ENCODE measurements at places on chromosomes 4 and X. TPM values are rescaled to one million over a fixed set of nuclear protein-coding genes. Genes with fewer than 3 reads are reported as not detected.

DNA sequence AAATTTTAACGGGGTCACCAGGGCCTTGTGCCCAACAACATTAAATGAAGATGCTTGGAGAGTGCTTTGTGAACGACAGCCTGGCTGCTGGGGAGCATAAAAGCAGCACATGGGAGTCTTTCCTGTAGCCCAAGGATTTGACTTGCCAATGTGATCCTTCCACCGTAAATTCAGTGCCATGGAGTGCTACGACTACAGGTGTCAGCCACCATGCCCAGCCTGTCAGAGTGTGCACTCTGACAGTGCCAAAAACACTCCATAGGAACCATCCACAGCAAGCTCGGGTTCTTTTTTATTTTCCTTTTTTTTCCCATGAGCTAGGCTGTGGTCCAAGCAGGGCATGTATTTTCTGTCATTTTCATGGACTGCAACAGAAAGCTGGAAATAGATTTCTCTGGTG is 156.9 kb downstream of the NLGN4X start:
- DNase-seq, result no peak

GRCh38 chr4:48071191-48071590 is 54.6 kb downstream of the NIPAL1 start:
- no peak for DNase-seq

DNA sequence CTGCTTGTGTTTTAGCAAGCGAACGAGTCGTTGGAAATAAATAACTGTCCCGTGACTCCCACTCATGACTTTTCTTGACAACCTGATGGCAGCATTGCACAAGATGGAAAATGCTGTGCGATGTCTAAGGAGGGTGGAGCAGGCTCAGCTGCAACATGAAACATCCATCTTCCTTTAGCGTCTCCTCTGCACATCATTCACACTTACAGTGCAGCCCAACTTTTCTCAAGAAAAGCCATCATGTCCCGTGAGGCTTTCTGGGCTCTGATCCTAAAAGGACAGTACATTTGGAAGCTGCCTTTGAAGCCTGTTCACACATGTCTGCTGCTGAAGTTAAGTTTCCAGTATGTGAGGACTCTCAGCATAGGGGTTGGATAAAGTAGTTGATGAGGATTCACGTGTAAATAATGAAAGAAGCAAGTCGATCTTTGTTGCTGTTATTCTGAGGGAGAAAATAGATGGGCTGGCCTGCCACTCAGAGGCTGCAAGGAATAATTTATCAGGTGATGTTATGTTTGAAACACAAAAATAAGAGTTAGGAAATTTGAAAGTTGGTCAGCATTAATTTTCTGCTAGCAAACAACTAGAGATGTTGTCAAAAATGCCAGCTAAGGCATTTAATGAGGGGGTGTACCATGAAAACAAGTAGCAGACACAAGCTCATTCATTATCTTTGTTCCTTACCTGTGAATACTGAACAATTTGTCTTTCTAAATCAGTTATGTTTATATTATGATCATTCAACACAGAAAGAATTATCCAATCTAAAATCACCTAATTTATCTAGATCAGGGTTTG is 328.7 kb upstream of the ZFP42 start:
- DNase-seq, result no peak

DNA sequence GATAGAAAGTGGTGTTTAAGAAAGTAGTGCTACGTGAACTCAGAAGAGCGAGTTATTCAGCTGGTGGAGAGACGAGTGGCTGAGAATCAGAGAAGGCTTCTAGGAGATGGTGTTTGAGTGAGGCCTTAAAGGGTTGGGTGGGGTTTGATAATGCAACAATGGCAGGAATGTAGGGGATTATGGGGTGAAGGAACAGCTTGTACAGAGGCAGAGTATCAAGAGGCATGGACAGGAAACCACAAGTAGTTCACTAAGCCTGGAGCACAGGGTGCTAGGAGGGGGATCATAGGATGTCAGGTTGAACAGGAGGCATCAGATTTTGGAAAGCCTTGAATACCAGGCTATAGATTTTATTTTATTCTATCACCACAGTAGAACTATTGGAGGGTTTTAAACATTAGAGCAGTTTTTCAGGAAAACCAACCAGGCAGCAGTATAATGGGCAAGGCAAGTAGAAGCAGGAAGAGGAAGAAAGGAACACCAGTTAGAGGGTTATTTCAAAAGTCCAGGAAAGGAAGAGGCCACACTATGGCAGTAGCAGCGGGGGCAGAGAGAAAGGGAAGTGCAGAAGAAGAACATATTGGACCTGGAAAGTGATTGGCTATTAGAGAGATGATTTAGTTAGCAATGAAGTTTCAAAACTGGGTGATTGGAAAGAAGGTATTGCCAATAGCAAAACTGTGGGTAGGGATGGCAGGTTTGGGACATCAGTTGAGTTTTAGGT is 99.2 kb downstream of the DOCK11 start:
- DNase-seq, result no peak

- no peak for DNase-seq
Observed at GRCh38 chrX:118824173-118824730, 628 bp downstream of the ZCCHC12 start.

The ASB9 gene
- 0.68 TPM for total RNA-seq

DNA sequence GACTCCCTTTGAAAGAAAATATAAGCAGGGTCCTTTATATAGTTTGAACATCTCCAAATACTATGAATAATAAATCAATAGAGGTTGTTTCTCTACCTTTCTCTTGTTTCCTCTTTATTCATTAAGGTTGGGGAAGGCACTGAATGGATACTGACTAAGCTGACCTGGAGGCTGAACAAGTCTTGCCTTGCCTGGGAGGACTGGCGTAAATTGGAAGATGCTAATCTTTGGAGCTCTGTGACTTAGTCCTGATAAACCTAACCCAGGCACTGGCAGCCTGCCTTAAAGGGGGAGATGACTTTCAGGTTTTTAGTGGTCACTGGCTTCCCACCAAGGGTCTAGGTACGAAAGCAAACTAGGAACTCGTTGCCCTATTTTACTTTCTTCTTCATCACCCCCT is 10.5 kb downstream of the CCDC160 start:
- DNase-seq, result no peak

The CCNA2 gene
- total RNA-seq, result 61.6 TPM

- no peak for DNase-seq
Observed at GRCh38 chr4:158610790-158611189, 60.9 kb downstream of the C4orf46 start.

DNA sequence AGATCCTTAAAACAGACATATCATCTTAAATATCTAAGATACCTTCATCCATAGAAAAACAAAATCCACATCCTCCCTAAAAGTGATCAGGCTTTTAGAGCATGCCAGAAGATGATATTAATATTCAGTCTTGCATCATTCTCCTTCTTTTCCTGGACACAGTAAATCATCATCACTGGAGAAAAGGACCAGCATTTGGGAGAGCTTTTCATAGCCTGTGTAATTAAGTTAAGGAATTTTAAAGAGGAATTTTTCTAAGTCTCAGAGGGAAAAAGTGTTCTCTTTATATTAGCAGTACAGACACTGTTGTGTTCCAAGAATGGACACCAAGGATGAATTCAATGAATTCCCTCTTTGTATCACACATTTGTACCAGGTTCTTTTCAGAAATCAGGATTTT is 696 bp downstream of the SCRG1 start:
- DNase-seq, result no peak

The ADH4 gene
- not detected for total RNA-seq

The STOX2 gene
- not detected for total RNA-seq

The CYSLTR1 gene
- not detected for total RNA-seq

- DNase-seq, result no peak
Observed at GRCh38 chrX:123193101-123193500, 9.0 kb downstream of the GRIA3 start.

DNA sequence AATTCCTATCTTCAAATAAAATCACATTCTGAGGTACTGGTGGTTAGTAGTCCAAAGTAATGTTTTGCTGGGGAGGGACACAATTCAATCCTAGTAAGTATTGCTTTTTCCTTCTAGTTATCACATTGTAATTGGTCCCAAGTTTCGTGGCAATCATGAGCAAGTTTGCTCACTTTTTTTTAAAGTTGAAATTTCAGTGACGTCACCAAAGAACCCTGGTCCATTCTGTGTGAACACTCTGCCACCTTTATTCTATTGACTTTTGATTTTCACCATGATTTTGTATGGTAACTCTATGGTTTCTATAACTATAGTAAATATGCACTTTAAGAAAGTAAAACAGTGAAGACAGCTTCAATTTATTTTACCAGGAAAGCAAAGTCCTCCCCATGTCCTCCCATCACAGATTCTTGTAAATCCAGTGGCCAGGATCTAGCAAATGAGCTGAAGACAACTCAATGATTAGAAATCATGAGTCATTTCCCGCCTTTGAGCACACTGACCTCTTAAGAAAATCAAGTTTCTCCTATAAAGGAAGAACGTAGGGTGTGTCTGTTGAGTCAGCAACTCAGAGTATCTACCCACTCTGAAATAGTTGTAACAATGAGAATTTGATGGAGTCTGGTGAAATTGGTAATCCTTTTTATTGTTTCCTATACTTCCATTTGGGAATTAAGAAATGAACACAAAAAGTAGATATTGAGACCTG is 1306.6 kb upstream of the PABPC4L start:
- DNase-seq, result peak; percentile 78

Data from HFFc6 (cell line).